Activated T-helper 1 cell treated with Interleukin-2 at 50 U/mL for 16 hours (primary cell): ENCODE measurements at places on chromosomes 5 and 9.

- no peak for DNase-seq
Measured at GRCh38 chr5:17258431-17258830, 41.0 kb downstream of the BASP1 start.

- no peak for DNase-seq
Measured at GRCh38 chr5:89756955-89757354, 652.6 kb downstream of the CETN3 start.

DNA sequence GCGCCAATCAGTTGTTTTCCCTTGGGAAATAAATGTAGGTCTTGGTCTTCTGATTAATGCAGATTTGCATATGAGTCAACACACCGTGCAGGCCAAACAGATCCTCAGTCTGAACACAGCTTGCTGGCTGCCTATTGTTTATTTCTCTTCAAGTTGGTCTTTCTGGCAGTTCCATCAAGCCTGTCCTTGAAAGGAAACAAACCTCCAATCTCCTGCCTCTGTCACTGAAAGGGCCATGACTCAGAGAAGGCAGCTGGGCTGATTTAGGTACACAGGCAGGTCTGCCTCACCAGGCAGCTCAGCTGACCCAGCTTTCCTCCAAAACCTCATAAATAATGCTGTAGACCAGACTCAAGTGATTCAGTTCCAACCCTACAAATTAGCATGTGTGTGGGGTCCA lies 175.9 kb downstream of the MAN2A1 start:
- DNase-seq: no peak

DNA sequence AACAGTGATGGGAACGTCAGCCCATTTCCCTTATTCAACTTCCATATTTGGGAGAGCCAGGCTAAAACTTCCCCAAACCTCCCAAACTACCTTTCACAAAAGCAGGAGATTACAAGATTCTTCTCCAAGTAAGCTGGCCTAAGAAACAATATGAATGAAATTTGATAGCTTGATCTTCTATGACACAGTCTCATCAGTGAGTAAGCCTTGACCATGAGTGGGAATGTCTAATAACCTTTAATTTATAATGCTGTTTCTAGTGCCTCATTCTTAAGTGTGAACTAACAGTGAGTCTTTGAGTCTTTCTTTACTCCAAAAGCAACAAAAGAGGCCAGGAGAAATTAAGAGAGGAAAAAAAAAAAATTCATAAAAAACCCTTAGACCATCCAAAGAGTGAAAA lies 1379.9 kb downstream of the EFNA5 start:
- no peak for DNase-seq

GRCh38 chr5:83343299-83343698 lies 128.2 kb upstream of the VCAN start:
- no peak for DNase-seq

- DNase-seq: no peak
Measured at GRCh38 chr5:158068964-158069363, 210.0 kb upstream of the CLINT1 start.

DNA sequence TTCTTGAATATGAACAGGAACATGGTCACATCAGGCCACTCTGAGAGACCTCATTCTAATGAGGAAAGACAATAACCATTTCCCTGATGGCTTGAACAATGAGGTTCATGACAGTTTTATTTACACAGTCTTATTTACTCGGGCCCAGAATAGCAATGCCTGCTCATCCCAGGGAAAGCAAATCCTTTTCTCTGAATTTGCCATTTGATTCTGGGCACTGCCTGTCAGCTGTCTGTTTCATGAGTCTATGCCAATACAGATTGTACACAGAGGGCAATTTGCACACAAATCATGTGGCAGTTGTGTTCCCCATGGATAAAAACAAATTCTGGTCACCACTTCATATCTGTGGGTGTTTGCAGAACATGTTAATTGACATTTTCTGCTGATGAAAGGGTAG lies 492.5 kb downstream of the ACTL7B start:
- DNase-seq: no peak

- DNase-seq: no peak
Measured at GRCh38 chr9:806285-807156, 35.0 kb upstream of the DMRT1 start.

GRCh38 chr9:21831841-21832509 lies 29.5 kb downstream of the MTAP start:
- DNase-seq: no peak

- no peak for DNase-seq
Measured at GRCh38 chr5:153678617-153679329, 188.3 kb downstream of the GRIA1 start.
